ENCODE measurements at places on chromosomes 3 and 15.

DNA sequence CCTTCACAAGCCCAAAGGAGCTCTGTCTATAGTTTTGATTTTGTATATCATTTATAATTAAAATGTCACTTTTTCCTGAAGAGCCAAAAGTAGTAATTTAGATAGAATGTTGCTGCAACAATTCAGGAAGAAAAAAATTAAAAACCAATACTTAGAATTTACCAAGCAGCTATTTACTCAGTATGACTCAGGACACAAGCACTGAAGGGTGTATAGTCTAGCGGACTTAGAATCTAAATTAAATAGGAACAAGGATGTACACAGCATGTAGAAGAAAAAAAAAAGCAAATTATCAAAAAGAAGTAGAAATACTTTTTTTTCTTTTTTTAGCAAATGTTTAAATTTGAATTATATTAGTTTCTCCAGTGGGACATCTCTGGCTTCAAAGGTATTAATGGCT, 31.6 kb downstream of the PGBD4 start:
- DNase-seq: no peak

- DNase-seq: no peak
Observed at GRCh38 chr3:14139771-14140170, 14.9 kb downstream of the TMEM43 start.

GRCh38 chr3:146222204-146223046, 28.5 kb downstream of the PLSCR4 start:
- DNase-seq: peak; percentile 39

DNA sequence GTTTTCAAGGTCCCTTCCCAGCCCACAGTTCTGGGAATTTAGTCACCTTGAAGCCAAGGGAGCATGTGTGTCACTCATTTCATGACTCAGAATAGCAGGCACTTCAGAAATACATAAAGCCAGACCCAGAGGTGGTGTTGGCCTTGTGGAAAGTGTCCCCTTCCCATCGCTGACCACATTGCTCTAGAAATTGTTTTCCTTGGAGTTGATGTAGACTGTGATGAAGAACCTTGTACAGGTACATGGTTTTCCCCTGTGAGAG, 158.8 kb downstream of the SLCO3A1 start:
- DNase-seq: peak; percentile 26

- DNase-seq: peak; percentile 54
Observed at GRCh38 chr15:74988007-74988800, 7.2 kb upstream of the SCAMP5 start.

DNA sequence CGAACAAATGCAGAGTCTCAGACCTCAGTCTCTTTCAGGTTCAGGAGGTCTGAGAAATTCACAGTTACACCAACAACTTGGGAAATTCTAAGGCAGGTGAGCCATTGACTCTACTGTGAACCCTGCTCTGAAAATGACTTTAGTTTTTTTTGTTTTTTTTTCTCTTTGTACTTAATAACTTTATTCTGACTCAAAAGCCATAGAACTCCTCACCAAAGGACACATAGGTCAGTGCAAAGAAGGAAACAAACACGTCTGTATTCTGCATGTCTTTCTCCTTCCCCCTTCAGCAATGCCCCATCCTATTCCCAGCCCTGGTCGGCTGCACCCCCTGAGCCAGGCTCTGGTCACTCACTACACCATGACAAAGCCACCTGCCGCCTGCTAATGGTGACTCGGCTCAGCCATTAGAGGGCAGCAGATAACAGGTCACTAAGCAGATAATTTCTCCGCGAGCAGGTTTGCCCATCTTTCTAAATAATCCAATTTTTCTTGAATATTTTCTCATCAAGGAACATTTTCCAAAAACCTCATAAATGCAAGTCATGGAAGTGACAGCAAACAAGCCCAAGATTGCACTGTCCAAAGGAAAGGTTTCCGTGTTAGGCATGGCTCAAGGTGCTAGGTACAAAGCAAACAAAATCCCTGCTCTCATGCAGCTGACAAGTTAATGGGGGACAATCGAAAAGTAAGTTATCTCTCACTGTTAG, 37.7 kb downstream of the TM4SF4 start:
- peak; percentile 72 for DNase-seq

GRCh38 chr15:84967380-84967779, 14.3 kb upstream of the PDE8A start:
- no peak for DNase-seq

DNA sequence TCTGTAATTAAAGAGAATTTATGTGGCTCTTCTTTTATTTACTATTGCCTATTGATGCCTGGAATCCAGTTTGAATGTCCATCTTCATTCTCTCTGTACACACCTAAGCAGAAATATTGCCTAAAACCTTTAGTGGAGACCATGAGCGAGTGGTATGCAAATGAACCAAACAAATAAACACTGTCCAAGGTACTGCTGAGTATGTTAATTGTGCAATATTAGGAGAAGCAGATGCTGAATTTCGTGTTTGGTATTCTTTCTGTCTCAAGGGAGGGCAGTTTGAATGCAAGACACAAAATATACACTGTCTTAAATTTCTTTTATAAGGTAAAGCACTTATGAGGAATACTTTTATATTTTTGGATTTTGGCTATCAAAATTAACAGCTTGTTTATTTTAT, 440.9 kb downstream of the RBMS3 start:
- DNase-seq: no peak

GRCh38 chr3:111862974-111863373, 3.9 kb downstream of the PHLDB2 start:
- DNase-seq: no peak

DNA sequence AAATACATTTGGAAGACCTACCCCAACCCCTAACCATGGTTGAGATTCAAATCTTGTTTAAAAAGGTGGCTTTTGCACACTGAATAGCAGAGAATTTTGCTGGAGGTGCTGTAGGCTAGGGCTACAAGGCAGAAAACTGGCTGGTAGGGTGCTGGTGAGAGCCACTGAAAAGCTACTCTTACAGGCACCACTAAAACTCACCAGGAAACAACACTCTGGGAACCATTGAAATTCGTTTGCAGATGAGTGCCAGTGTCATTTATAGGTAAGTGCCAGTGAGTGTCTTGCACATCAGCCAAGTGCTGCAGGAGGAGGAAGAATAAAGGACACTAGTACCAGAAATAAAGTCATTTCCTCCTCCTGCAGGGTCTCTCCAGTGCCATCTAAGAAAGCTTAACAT, 610.2 kb downstream of the ZNF385D start:
- DNase-seq: no peak

DNA sequence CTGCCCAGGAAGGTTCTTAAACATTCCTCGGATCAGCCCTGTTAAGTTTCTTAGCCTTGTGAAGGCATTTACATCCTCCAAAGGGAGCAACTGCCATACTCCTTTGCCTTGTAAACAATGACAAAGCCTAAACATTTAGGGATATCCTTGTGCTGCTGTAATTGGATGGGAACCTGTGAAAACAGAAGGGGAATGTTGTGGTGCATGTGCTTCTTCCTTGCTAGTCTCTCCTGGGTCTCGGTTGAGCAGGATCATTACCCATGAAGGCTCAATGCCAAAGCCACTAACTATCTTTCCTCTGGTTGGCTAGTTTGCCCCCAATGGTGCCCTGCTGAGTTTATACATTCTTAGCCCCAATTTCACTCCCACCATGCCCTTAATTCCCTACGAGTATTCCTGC, 17.3 kb downstream of the CHRNA3 start:
- DNase-seq: no peak

DNA sequence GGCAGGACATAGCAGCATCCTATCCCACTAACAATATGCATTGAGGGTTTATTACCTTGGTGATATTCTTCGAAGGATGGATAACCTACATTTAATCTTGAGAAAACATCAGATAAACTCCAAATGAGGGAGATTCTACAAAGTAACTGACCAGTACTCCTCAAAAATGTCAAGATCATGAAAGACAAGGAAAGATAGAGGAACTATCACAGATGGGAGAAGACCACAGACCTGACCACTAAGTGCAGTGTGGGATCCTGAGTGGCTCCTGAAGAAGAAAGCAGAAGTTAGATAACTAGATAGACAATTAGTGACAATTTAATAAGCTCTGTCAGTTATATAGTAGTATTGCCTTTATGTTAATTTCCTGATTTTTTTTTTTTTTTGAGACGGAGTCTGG, 17.7 kb upstream of the CGNL1 start:
- DNase-seq: no peak

- DNase-seq: peak; percentile 86
Observed at GRCh38 chr15:57527382-57528091, 64.2 kb upstream of the MYZAP start.

DNA sequence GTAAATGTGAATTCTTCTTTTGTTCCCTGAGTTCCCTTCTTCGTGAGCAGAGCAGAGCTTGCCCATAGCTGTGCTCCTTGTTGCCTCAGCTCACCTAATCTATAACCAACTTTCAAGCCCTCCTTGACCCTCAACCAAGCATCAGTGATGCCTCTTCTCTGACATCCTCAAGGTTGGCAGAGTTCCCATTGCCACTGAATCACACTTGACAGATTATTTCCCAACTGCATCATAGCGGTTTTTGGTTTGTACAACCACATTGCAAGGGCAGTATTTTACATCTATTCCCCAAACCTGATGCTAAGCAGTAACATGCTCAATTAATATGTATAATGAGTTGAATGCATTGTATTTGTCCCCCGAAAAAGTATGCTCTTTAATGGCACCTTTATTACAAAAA, 133.0 kb upstream of the SNTN start:
- DNase-seq: peak; percentile 4

DNA sequence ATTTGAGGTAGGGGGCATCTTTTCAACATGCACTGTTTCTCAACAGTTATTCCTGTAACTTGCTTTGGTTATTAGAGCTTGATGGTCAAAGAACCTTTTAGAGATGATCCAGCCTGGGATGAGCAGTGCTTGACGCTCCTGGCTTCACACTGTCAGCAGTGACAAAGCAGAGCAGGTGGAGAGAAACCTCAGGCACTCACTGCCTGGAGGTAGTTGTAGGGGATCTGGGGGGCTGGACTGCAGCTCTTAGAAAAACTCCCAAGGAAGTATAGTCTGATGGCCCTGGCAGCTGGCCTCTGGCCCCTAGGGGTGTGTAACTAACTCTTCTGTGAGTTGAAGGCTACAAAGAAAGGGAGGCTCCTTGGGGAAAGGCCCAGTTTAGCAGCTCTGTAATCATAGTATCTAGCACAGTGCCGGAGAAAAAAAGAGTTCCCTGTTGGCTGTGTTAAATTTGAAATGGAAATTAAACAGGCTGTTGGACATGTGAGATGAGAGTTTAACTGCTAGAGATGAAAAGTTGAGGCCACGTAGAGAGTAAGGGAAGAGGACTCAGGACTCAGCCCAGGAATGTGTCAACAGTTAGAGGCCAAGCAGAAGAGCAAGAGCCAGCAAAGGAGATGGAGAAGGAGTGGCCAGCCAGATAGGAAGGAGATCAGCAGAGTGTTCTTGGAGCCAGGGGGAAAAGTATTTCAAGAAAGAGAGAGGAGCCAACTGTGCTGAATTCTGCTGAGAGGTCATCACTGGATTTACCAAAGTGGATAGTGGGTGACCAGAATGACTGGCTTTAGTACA, 14.2 kb downstream of the OXNAD1 start:
- no peak for DNase-seq

GRCh38 chr3:14285548-14285925, 106.9 kb downstream of the LSM3 start:
- no peak for DNase-seq

DNA sequence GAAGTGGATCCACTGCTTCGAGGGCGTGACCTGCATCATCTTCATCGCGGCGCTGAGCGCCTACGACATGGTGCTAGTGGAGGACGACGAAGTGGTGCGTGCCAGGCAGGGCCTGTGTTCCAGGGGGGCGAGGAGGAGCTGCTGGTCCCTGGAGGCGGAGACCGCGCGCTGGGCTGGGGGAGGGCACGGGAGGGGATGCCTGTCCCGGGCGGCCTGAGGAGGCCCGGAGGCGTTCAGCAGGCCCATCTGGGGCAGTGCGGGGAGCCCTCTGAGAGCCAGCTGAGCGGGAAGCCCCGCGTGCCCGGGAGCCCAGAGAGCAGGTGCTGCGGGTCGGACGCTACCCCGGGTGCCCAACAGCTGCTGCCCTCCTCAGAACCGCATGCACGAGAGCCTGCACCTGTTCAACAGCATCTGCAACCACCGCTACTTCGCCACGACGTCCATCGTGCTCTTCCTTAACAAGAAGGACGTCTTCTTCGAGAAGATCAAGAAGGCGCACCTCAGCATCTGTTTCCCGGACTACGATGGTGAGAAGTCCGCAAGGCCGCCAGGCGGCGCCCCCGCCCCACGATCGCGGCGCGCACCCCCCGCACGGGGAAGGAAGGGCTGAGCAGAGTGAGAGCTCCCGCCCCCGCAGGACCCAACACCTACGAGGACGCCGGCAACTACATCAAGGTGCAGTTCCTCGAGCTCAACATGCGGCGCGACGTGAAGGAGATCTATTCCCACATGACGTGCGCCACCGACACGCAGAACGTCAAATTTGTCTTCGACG, 2.9 kb downstream of the GNAT1 start:
- DNase-seq: no peak

DNA sequence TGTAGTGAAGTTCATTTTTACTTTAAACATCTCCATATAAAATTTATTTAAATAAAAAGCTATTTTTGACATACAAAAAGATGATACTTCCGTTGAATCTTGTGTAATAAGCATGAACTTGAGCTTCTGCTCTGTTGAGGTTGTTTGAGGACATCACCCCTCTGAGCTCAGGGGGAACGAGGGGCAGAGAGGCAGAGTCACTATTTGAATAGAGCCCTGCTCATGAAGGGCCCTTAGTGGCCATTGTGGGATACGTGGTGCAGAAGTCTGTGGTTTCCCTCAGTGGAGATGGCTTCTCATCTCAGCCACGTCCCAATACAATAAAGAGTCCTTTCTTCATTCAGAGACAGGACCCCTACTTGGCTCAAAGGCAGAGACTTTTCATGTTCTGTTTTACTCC, 10.6 kb downstream of the CEMIP start:
- no peak for DNase-seq

DNA sequence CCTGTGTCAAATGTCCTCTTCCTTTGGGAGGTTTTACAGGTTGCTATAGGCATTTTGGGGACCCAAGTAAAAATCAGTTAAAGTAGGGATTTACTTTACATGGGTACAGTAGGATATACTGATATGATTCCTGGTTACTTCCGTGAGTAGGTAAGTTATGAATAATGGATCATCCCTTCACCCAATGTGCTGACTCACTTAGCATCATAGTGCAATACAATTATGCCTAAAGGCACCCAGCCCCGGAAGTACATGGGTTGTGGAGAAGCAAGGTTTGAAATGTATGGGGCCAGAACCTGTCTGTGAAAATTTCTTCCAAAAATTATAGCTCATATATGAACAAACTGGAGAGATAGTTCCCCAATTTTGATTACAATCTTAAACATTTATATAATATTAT, 64.0 kb downstream of the GLB1 start:
- DNase-seq: no peak

DNA sequence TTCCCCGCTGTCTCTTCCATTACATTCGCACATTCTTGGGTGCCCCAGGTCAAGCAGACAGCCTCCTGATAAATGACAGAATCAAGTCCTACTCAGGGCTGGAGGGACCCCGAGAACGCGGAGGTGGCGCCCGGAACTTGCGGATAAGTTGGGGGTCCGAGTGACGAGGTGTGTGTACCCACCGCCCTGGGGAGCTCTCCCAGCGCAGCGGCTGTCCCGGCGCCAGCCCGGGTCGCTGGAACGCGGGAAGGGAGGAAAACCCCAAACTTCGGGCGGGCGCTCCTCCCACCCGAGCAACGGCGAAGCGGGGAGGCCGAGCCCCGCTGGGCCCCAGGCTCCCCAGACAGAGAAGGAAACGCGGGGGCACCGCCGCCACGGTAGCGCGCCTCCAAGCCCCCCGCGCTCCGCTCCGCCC, 550 bp downstream of the CLN6 start:
- no peak for DNase-seq

GRCh38 chr3:138065949-138066348, 49.5 kb downstream of the DZIP1L start:
- no peak for DNase-seq

- DNase-seq: no peak
Observed at GRCh38 chr3:149581248-149581647, 76.6 kb downstream of the WWTR1 start.
